NCI-H2107 (cell line): ENCODE measurements at places on chromosomes 1 and 21.

DNA sequence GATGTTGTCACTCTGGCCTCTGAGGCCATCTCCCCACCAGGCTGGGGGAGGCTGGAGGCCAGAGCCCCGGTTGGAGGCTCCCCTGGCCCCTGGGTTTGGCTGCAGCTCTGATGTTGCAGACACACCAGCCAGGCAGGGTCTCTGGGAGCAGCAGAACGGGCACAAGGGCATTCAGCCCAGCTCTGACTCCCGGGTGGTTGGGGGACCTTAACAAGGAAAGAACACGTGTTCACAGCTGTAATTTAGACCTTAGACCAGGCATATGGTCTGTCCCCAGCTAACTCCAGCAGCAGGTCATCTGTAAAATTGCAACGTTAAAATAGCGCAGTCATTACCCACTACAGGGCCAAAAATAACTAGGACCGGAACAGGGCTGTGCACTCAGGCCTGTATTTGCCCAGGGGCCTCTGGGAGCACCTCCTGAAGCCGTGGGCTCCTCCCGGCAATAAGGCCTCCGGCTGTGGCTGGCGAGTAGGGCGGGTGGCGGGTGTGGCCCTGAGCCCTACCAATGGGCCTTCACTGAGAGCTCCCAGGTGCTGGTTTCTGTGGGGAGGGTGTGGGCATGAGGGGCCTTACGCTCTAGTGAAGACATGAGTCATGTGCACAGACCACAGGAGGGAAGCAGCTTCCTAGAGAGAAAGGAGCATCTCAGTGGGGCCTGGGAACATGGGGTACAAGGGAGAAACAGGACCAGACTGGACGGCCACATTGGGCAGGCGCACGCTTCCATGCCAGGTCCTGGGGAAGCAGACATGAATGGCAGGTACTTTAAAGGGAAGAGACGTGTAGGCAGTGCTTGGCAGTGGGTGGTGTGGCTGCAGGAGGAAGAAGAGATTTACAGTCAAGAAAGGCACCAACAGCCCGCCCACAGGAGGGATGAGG is 6.1 kb downstream of the LDLRAP1 start:
- no peak for DNase-seq

DNA sequence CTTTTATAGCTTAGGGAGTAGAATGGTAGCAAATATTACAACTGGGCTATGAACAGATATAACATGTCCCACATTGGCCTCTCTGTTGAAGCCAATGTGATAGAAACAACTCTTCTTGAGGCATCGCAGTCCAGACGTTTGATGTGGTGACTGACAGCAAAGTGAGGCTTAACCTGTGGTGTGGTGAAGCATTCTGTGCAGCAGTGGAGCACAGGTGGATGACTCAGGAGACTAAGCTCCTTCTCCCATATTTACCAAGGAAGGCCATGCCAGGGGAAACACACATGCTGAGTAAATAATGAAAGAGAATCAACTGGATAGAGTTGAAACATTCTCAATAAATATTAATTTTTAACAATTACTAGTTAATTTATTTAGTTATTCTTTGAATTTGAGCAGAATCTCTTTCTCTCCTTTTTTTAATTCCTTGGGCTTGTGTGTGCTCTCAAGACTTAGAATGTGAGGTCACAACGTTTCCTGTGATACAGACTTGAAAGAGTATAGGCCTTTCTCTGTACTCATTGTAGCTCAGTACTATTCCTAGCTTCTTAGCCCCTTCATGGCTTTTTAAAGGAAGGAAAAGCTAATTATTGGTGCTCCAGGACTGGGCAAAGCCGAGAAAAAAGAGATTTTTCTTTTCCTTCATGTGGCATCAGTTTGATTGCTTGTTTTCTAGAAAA is 17.6 kb downstream of the CRB1 start:
- no peak for DNase-seq

GRCh38 chr1:94255476-94255875 is 18.1 kb upstream of the ARHGAP29 start:
- DNase-seq: no peak

GRCh38 chr1:77725706-77726105 is 33.9 kb downstream of the USP33 start:
- DNase-seq: no peak

DNA sequence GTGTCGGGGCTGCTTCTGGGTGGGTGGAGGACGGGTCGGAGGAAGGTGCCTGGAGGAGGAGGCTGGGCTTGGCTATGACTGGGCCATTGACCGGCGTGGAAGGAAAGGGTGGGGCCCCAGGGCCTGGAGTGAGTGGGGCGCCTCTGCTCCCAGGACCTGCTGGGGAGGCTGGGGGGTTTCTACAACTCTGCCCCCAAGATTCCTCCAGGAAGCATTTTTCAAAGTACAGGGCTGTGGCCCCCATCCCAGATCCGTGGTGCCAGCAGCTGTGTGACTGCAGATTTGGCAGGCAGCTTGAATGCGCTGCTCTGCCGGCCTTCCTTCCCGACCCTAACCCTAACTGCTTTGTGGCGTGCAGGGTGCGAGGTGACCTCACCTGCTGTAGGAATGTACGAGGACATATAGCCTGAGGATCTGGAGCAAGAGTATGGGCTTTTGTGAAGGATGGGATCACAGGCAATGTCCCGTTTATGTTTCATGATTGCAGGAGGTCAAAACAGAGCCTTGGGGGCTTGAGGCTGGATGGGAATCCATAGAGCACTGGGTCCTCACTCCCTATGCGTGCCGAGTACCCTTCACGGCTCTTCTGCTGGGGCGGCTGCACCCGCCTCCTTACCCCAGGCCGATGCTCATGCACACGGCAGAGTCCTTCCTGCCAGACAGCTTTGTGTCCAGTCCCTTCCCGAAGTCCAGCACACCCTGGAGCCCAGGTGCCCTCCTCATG is 24.7 kb downstream of the TRPM2 start:
- no peak for DNase-seq

DNA sequence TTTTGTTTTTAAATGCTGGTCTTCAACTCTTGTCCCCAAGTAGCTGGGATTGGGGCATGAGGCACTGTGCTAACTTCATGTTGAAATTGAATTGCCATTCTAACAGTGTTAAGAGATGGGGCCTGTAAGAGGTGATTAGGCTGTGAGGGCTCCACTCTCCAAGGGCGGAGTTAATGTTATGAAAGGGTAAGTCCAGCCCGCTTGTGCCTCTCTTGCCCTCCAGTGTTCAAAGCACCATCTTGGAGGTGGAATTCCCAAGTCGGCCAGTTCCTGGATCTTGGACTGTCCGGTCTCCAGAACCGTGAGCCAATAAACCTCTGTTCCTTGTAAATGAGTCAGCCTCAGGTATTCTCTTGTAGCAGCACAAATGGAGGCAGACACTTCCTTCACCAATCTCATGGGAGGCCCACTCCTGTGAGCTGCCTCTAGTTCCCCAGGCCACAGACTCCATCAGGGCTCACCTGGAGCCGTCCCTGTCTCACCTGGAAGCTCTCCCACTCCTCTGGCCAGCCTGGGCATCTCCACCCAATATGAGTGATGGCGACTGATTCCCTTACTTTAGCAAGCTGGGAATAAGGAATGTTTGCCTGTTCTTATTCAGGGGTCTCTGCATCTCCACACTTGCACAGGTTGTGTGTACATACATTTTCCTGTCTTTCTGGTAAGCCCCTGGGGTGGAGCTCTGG is 15.5 kb downstream of the IBA57 start:
- no peak for DNase-seq

- peak; percentile 51 for DNase-seq
Measured at GRCh38 chr1:109201123-109201703, 12.5 kb upstream of the SARS1 start.

DNA sequence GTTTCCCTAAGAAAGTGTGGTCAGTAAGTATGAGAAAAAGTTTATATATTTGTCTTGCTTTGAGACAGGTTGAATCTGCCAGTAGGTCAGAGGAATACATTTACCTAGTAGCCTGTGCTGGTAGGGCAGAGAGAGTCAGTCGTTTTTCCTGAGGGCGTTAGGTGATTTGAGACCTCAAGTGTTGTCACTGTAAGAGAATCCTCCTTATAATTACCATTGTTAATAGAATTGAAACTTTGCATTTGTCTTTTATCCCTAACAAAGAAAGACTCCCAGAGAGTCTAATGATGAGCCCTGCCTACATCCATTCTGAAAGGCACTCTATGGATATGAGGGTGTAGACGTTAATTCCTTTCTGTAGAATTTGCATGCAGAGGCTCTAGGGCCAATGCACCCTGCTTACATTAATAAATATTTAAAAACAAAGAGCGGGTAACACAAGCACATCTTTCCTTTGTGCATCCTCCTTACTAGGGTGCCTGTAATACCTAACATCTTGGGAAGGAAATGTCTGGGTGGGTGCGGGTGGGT is 16.4 kb downstream of the PBX1 start:
- DNase-seq: no peak

GRCh38 chr1:240254006-240254405 is 162.3 kb downstream of the FMN2 start:
- DNase-seq: no peak

DNA sequence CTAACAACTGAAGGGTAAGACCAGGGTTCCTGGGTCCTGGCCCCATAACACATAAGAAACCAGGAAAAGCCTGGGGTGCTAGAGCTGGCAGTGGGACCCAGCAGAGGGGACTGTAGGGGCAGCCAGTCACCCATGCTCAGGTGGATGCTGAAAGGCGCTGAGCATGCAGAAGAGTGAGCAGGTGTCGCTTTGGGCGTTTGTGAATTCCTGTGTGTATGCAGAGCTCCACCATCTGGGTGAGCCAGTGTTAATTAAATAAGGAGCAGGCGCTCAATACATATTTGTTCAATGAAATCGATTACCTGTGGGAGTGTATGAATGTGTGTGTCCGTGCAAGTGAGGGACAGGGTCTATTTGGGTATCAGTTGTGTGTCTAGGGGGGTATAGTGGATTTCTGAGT is 499 bp downstream of the C1QA start:
- peak; percentile 30 for DNase-seq

DNA sequence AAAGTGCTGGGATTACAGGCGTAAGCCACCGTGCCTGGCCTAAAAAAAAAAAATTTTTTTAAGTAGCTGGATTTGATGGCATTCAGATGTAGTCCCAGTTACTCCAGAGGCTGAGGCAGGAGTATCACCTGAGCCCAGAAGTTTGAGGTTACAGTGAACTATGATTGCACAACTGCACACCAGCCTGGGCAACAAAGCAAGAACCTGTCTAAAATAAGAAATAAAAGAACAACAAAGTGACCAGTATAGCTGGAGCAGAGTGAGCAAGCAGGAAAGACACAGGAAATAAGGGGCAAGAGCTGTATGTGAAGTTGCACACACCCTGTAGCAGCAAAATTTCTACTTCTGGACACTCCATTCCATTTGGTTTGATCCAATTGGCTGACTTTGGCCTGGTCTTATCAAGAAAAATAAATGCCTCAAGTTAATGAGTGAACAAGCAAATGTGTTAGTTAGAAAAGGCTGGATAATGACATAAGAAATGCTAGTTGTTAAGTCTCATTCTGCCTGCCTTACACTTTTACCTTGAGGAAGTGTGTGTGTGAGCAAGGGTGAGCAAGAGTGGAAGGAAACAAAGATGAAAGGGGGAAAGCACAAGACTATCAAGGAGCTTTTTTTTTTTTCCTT is 7.9 kb downstream of the ATP5IF1 start:
- no peak for DNase-seq

GRCh38 chr21:14239281-14239680 is 23.3 kb downstream of the RBM11 start:
- no peak for DNase-seq

GRCh38 chr1:90994461-90994860 is 27.4 kb downstream of the ZNF644 start:
- no peak for DNase-seq
